ENCODE measurements at places on chromosomes 2 and 18.

DNA sequence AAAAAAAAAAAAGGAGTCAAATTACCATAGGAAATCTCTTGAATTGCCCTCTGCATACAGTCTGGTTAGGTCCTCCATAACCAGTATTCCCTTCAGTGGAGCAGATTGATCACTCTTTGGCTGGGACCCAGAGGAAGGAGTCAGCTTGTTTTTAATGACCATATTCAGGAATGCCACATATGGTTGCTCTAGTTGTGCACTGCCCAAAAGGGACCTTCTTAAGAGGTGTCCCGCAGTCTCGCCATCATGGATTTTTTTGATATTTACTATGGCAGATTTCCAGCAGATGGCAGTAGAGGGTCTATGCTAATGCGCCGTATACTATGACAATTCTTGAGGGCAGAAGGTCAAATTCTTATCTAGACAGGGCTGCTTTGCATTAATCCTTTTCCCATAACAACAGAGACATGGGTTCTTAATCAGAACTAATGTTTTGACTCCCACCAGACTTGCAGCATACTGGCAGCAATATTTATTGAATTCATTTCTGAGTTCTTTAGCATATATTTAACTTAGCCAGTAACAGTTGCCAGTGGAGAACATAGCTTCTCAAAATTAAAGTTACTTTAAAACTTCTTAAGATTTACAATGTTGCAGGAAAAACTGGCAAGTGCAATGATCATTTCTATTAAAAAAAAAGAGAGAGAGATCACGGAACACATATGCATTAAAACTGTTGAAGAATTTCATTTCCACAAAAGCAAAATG lies 31.8 kb upstream of the INPP4A start:
- DNase-seq: peak; percentile 72

DNA sequence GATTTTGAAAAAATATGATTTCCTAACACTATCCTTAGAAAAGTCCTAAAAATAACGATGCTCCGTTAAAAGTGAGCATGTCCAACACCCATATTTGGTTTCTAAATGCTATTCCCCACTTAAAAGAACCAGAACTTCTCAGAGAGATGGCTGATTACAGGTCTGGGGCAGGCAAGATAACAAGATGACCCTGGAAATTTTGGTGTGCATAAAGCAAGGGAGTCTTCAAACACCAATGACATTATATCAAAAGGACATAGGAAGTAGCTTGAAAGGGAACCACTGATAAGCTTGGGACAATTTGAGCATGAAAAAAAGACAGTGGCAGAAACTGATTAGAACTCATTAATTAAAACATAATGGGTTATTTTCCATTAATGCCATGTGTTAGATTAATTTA lies 17.9 kb downstream of the STK17B start:
- no peak for DNase-seq

- no peak for DNase-seq
Observed at GRCh38 chr2:239368906-239369552, 31.8 kb downstream of the HDAC4 start.

DNA sequence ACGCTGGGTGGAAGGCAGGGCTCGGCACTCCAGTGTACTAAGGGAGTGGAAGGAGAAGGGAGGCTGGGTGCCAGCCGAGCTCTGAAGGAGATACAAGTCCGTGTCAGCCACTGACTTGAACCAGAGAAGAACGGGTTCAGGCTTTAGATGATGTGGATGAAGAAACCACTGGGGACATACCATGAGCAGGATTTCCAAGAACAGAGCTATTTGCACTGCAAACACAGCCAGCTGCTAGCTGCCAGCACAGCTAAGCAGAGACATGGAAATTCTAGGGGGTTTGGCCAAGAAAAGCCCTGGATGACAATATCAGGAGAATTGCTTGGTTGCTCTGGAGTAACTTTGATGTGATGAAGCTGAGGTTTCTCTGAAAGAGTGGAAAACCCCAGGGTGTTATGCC lies 5.2 kb downstream of the CD207 start:
- no peak for DNase-seq

DNA sequence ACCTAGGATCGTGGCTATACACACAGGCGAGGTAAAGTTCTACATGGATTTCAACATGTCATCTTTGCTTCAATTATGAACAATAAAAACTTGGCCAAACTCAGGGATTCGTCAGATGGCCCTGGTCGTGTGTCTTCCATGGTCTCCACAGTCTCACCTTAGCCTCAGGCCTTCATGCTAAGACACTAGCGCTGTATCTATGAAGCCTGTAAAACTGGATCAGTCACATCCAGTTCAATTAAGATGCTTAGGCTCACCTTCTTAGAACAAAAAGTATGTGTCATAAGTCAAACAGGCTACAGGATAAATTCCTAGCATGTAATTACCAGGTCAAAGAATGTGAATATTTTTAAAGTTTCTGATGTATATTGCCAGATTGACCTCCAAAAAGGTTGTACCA lies 113.7 kb upstream of the NRP2 start:
- DNase-seq: no peak

GRCh38 chr2:102891296-102891695 lies 129.5 kb downstream of the TMEM182 start:
- DNase-seq: no peak

- no peak for DNase-seq
Observed at GRCh38 chr2:239162976-239163687, 237.7 kb downstream of the HDAC4 start.

DNA sequence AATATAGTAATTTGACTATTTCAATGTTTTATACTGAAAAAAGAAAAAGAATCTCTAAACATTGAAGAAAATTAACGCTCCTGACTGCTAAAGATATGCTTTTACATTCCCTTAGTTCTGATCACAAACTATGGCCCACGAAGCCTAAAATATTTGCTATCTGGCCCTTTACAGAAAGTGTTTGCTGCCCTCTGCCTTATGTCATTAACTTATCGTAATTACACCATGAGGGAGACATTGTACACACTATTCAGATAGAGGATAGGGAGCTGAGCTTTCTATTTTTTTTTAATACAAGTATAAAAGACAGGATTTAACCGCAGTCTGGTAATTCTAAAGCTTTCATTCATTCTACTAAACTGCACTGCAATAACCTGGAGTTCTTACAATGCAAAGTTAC lies 393.1 kb upstream of the DCC start:
- no peak for DNase-seq

GRCh38 chr2:126029316-126029715 lies 626.6 kb upstream of the GYPC start:
- no peak for DNase-seq

DNA sequence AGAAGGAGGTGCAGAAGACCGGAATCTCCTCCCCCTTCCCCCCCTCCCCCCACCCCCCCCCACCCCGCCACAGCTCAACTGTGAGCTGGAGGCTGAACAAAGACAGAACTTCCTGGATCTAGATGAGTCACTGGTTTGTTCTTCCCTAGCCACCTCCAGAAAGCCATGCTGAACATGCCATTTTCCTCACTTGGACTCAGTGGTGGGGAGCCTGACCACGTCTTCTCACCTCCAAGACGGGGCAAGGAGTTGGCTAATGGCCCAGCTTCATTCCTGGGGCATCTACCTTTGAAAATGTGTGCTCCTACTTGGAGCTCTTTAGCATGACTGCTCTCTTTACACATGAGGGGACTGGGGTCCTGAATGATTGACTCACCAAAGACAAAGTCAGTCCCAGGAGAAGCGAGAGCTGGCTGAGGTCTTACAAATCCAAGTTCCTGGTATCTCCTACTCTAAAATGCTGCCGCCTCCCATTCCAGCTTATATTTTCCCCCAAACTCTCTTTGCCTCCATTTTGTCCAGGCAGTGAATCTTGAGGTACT lies 22.6 kb upstream of the FZD5 start:
- DNase-seq: no peak

GRCh38 chr2:105375001-105375561 lies 23.8 kb downstream of the FHL2 start:
- no peak for DNase-seq

- no peak for DNase-seq
Observed at GRCh38 chr18:3725115-3725514, 275.1 kb downstream of the TGIF1 start.

- no peak for DNase-seq
Observed at GRCh38 chr2:74418312-74418711, 3.1 kb downstream of the C2orf81 start.

DNA sequence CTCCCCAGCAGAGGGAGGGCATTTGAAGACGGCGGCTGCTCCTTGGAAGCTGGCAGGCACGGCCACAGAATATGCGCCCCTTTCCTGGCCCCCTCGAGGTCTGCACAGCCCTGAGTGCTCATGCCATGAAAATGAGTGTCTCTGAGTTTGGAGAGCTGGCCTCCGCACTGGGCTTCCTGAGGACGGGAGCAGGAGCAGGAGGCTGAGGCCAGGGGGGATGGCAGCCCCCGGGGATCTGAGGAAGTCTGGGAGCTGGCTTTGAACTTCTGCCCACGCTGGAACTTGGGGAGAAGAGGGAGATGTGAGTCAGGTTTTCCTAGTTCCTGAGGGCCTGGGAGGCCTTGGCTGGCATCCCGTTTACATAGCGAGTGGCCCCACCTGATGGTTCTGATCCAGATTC lies 47.0 kb downstream of the RRM2 start:
- DNase-seq: no peak

DNA sequence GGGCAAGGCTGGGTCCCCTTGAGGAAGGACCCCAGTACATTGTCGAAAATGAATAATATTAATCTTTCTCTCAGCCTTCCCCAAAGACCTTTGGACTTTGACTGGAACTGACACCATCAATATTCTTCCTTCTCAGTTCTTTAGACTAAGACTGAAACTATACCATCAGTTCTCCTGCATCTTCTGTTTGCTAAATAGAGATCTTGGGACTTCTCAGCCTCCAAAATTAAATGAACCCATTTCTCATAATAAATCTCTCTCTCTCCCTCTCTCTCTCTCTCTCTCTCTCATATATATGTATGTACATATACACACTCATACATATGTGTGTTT lies 39.7 kb upstream of the VRK2 start:
- no peak for DNase-seq

DNA sequence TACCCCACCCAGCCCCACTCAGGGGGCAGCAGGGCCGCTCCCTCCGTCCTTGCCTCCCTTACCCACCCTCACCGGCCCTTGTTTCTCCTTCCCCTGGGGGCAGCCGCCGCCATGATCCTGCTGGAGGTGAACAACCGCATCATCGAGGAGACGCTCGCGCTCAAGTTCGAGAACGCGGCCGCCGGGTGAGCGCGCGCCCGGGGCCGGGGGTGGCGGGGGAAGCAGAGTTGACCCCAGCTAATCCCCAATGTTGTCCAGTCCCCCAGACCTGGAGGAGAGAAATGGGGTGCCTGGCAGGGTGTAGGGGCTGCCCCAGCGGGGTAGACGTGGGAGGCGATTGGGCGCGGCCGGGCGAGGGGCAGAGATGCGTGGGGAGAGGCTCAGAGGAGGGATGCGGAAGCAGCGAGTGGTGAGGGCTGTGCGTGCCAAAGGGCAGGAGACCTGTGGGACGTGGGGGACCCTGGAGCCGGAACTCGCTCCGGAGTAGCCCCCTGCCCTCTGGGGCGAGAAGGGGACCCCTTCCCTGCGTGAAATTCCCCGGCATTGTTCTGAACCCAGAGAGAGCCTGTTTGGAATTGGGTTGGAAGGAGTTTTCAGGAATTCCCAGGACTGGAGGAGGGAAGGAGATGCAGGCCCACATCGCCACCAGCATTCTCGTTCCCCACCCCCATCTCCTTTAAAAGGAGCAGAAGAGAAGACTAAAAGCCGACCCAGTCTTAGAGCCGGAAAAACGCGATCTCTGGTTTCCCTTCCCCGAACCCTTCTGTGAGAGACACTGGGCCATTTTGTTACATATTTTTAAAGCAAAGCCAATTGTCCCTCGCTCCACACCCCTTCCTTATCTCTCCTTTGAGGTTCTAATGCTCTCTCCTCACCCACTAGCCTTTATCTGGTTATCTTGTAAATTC lies 625 bp downstream of the ARPC2 start:
- DNase-seq: peak; percentile 74

- no peak for DNase-seq
Observed at GRCh38 chr2:167945660-167946368, 301.6 kb downstream of the STK39 start.

DNA sequence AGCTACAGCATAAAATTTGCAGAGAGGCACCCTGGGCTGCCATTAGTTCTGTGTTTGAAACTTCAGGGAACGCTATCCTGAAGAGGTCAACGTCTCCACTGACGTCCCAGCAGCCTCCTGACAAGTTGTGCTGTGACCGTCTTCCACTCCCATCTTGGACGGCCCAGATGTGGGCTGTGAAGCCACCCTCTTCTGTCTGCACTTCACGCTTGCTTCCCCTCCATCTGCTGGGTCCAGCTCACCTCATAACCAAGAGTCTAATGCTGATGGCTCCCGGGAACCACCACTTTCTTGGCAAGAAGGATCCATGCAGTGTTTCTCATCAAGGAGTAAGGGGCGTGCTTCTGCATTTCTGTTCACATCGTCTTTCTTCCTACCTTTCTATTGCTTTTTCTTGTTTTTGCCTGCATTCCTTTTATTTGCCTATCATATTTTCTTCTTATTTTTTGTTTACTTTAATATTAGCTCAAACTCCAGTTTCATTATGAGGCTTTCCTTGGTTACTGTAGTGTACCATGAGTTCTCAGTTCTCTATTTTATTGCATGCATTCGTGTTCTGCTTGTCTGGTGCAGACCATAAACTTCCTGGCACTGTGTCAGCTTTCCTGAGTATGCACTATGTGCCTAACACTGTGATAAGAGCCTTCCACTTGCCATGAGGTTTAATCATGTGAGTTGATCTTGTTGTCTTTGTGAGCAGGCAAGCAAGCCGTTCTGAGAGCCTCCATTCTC lies 631.8 kb upstream of the RAB6C start:
- no peak for DNase-seq

- no peak for DNase-seq
Observed at GRCh38 chr2:51145761-51146160, 113.8 kb upstream of the NRXN1 start.

GRCh38 chr2:85922199-85922598 lies 33.4 kb upstream of the ST3GAL5 start:
- no peak for DNase-seq

DNA sequence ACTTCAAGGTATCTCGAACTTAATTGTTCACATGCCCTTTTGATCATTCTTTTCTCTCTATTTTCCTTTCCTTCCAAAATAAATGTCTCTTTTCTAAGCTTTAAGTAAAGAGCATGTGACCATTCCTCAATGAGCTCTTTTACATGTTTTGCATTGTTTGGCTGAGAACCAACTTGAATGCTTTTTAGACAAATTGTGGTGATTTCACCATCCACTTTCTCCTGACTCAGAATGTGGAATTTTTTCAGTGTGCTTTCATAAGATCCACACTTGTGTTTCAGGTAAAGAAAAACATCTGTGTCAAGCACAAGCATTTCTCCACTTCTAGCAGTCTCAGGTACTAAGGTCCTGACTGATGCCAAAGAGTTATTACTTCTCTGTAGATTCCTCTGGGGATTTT lies 10.7 kb downstream of the RBM43 start:
- DNase-seq: no peak

GRCh38 chr2:144606466-144607095 lies 86.7 kb upstream of the ZEB2 start:
- DNase-seq: no peak
